ENCODE measurements at places on chromosomes 4 and X. TPM values are rescaled to one million over a fixed set of nuclear protein-coding genes. Genes with fewer than 3 reads are reported as not detected.

CTAG1A gene
- not detected for polyA plus RNA-seq

FAM47A gene
- not detected for polyA plus RNA-seq

SLC10A3 gene
- polyA plus RNA-seq = 21.1 TPM

GRCh38 chr4:41643331-41643730 is 105.2 kb downstream of the PHOX2B start:
- DNase-seq = no peak

DNA sequence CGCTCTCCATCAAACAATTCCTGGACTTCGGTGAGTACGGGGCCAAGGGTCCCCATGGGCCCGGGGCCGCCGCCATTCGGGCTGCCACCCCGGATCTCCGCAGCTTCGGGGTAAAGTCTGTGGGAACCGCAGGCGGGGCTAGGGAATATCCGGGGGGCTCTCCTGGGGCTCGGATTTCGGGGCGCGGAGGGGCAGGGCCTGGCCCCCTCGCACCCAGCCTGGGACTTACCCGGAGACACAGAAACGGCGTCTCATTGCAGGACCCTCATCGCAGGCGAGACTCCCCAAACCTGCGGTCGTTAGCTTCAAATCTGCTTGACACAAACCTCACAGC is 413 bp downstream of the PDK3 start:
- no peak for DNase-seq

DNA sequence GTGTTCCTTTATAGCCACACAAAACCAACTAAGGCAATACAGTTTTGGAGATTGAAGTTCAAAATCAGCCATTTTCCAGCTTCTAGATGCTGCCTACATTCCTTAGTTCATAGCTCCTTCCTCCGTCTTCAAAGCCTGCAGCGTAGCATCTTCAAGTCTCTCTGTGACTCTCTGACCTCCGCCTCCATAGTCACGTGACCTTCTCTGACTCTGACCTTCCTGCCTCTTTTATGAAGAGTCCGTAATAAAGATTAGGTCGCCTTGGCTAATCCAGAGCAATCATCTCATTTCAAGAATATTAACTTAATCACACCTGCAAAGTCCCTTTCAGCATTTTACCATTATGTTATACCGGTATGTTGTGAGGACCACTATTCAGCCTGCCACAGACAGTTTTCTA is 60.4 kb downstream of the ZCCHC12 start:
- no peak for DNase-seq

GRCh38 chr4:169582706-169583105 is 29.7 kb downstream of the NEK1 start:
- DNase-seq = no peak

GRCh38 chr4:177255359-177255758 is 54.3 kb upstream of the NEIL3 start:
- DNase-seq = no peak

GRCh38 chrX:20056704-20057103 is 60.0 kb downstream of the MAP7D2 start:
- no peak for DNase-seq

- DNase-seq = no peak
Measured at GRCh38 chr4:126470862-126471261, 1156.1 kb downstream of the FAT4 start.

DNA sequence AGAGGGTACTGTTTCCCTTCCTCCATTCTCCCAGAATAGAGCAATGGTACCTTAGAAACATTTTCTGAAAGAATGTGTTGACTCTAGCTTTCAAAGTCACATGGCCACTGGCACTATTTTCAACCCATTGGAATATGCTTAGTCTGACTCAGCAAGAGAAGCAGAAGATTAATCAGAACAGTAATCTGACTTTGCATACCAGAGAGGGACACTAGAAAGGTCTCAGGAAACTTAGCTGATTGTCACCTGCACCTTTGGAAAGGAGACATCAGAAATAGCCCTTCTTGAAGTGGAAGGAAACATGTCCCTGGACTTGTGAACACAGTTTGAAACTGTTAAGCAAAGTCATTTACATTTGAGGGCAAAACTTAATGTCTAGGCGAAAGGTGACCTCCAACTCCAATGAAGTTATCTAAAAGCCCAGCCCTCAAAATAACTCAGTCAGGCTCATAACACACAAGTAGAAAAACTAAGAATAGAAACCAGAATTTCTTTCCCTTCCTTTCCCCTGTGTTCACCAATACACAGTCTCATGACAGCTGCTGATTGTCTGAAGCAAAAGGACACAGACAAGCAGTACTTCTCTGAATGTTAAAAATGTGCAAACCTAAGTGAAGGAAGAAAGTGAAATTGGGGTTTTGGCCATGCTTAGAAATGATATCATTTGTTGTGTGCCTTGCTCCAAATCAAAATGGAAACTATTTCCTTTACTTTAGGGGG is 270.8 kb downstream of the GRIA3 start:
- no peak for DNase-seq

DNA sequence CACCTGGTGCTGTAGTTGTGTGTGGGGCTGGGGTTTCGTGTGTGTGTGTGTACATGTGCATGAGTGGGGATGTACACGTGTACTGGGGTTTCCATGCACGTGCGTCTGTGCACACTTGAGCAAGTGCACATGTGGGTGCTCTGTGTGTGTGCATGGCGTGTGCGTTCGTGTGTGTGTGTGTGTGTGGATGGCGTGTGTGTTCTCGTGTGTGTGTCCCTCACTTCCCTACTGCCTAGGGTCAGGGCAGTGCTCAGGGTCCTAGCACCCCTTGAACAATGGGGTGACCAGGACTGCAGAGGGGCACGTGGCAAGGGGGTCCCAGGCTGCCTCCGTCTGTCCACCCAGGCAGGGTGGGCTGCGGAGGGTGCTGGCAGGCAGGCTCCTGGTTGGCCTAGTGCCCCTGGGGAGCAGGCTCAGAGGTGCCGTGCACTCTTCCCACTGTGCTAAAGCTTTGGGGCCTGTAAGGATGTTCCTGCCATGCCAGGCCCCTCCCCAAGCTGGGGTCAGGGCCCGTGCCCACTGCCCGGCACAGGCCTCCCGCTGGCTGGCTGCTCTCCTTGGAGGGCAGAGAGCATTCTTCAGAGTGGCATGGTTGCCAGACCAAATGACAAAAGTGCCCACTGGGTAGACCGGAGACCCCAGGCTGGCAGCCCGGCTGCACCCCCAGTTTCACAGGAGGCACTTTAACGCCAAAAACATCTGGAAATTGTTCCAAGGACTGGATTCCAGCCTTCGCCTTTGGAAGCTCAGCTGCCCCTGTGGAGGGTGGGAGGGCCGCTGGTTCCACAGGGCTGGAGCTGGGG is 29.1 kb downstream of the FGFRL1 start:
- DNase-seq = no peak

GRCh38 chr4:127622621-127622920 is 10.2 kb upstream of the INTU start:
- DNase-seq = no peak

DNA sequence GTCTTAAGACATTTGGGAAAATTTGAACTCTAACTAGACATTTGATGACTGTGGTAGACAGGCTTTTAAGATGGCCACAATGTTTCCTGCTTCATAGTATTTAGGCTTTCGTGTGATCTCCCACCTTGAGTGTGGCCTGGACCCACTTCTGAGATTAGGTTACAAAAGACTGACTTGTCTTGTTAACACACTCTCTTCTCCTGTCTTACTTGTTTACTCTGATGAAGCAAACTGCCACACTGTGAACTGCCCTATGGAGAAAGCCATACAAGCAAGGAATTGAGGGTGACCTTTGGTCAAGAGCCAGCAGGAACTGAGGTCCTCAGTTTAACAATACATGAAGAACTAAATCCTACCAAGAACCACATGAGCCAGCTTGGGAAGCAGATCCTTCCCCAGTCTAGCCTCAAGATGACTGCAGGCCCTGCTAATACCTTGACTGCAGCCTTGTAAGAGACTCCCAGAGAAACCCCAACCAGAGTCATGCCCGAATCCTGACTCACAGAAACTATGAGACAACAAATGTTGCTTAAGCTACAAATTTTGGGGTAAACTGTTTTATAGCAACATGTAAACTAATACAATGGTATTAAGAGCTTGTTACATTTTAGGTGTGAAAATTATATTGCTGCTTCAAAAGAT is 20.3 kb downstream of the UBA6 start:
- DNase-seq = peak; percentile 63

- no peak for DNase-seq
Measured at GRCh38 chrX:10549280-10549679, 71.1 kb downstream of the MID1 start.

DNA sequence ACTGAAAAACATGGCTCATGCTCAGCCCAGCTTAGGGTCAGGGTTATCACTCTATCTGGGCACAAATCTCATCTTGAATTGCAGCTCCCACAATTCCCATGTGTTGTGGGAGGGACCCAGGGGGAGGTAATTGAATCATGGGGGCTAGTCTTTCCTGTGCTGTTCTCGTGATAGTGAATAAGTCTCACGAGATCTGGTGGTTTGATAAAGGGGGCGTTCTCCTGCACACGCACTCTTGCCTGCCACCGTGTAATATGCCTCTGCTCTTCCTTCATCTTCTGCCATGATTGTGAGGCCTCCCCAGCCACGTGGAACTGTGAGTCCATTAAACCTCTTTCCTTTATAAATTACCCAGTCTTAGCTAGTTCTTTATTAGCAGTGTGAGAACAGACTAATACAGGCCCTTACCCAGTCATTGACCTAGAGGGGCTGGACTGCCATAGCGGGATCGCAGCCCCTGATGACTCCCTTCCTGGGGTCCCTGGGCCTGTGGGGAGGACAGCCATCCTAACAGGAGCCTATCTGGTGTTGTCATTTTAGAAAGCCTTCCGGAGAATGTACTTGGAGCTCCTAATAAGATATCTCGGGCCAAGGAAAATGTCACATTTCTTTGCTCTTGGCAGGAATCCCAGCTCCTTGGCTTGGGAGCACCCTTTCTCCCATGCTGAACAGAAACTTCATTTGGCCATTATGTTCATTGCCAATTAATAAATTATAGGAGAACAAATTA is 112.6 kb downstream of the PHKA2 start:
- no peak for DNase-seq

- DNase-seq = no peak
Measured at GRCh38 chrX:129116676-129117470, 406.4 kb downstream of the SMARCA1 start.

DNA sequence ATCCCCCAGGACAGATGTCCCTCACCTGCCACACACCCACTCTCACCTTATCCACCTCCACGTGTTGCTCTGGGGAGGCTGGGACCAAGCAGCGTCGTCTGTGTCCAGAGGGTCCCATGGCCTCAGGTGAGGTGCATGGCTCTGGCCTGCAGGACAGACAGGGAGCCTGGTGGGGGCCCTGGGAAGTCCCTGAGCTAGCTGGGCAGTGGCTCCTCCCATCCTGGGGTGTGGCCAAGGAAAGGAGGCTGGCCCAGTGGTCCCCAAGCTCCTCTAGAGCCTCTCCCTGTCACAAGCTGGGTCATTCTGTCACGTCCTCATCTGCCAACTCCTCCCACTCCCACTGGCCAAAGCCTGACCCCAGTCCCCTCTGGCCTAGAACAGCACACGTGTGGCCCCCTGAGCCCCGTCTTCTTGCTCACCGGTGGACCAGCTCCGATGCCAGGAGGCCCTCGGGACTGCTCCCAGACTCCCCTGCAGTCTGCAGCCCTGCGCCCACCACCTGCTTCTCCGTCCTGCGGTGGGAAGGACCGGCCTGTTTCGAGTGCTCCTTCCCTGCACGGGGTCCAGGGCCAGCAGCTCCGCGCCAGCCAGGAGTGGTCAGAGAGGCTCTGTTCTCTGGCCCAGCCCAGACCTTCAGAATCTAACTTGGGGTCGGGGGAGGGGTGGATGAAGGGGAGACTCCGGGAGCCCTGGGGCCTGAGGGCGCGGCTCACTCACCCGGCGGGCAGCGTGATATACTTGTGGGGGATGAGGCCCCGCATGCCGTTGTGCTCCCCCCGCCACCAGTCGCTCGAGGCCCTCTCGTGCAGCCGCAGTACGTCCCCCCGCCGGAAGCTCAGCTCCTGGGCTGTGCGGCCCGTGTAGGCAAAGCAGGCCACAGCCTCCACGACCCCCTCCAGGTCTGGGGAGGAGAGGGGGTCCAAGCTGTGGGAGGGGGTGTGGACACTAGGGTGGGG is 4.8 kb downstream of the AVPR2 start:
- no peak for DNase-seq

GRCh38 chr4:15489551-15489950 is 19.9 kb downstream of the CC2D2A start:
- DNase-seq = no peak
